ENCODE measurements at places on chromosomes 7 and 10.

- DNase-seq: peak; percentile 27
Measured at GRCh38 chr7:144854839-144855424, 19.1 kb upstream of the TPK1 start.

DNA sequence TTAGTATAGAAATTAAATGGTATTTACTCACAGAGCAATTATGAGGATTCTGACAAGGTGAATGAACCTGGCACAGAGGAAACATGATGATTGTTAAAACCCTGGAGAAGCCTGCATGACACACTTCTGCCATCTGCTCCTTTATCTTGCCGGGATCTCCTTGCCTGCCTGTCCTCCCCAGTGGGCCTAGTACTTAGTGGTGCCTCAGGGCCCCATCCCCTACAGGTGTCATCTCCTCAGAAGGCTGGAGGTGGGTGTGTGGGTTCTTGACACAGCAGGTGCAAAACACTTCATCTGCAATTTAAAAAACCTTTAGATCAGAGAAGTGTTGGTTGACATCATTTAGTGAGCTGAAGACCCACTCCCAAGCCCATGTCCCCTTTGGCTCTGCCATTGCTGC, 261.2 kb downstream of the ADRA2A start:
- DNase-seq: no peak

- no peak for DNase-seq
Measured at GRCh38 chr7:142436601-142437000, 178.7 kb upstream of the PRSS58 start.

- DNase-seq: peak; percentile 58
Measured at GRCh38 chr10:73857446-73857845, 16.9 kb downstream of the CAMK2G start.

DNA sequence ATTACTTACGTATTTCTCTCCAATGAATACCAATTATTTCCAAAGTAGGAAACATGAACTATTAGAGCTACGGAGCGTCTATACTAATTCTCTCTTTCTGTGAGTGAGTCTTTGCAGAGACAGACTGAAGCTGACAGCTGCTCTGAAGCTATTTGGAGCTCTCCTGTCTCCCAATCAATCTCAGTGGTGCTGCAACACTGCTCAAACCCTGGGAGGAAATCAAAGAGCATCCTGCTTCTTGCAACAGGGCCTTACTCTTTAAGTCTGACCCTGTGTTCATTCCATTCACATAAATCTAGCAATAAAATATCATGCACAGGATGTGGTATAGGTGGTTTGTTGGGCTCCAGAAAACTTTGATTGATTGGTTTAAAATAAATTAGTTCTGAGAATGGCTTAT, 685.7 kb upstream of the IGFBP3 start:
- DNase-seq: no peak

DNA sequence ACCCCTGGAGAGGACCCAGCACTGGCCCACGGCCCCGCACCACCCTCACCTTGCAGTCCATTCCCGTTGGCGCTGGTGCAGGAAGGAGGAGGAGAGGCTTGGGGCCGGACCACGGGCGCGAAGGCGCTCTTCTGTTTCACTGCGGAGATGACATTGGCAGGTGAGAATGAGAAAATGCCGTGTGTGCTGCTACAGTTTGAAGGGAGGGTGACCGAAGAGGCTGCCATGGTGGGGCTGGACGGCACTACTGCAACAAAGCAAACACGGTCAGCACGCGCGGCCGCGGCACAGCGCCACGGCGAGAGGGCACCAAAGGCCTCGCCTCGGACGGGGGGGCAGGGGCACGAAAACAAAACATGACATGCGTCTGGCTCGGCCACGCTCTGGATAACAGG, 123.9 kb downstream of the EBF3 start:
- DNase-seq: no peak

GRCh38 chr10:96690755-96691730, 29.3 kb downstream of the PIK3AP1 start:
- no peak for DNase-seq

DNA sequence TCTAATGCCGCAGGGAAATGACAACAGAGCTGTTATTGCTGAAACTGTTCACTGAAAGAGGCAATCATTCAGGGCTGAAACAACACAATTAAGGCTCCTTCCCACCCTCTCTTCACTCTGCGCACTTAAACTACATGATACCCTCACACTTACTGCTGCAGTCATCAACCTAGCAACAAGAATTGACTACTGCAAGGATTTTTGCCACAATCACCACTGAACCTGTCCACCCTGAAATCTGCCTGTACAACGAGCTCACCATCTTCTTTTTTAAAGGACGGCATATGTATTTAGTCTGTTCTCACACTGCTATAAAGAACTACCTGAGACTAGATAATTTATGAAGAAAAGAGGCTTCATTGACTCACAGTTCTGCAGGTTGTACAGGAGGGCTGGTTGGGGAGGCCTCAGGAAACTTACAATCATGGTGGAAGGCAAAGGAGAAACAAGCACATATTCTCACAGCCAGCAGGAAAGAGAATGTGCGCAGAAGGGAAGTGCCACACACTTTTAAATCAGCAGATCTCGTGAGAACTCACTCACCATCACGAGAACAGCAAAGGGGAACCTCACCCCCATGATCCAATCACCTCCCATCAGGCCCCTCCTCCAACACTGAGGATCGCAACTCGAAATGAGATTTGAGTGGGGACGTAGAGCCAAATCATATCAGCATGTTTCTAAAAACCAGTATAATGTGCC, 131.7 kb downstream of the SORCS1 start:
- DNase-seq: no peak

- DNase-seq: no peak
Measured at GRCh38 chr10:91939653-91940052, 16.1 kb downstream of the BTAF1 start.

DNA sequence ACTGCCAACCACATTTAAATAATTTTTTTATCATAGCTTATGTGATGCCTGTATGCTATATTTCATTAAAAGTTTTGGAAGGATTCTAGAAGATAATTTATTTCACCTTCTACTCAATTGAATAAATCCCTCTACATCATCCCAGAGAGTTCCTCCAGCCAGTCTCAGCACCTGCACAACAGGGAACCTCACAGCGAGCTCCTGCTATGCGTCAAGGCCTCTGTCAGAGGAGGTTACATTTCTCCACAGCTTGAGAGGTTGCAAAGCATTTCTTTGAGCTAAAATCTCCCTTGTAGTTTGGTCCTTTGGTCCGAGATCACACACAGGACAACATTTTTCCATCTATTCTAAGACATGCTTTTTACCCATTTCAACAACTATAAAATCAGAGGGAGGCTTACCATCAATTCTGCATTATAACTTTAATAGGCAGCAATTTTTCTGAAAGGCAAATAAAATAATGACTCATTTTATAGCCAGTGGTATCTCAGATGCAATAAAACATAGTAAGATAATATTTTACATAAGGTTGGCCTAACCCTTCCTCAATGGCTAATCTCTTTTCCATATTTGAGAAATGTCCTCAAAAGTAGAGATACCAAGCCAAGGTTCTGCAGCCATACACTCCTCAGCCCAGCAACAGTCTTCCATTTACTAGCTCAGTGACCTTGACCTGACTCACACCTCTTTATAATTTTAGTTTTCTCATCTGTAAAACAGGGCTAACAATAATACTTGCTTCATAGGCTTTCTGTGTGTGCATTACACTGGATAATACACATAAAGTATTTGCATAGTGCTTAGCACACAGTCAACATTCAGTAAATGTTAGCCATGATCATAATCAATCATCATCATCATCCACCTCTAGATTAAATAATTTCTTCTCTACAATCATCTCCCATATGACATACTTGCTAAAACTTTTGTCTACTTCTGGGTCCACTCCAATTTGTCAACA, 68.8 kb downstream of the DOCK4 start:
- DNase-seq: no peak

DNA sequence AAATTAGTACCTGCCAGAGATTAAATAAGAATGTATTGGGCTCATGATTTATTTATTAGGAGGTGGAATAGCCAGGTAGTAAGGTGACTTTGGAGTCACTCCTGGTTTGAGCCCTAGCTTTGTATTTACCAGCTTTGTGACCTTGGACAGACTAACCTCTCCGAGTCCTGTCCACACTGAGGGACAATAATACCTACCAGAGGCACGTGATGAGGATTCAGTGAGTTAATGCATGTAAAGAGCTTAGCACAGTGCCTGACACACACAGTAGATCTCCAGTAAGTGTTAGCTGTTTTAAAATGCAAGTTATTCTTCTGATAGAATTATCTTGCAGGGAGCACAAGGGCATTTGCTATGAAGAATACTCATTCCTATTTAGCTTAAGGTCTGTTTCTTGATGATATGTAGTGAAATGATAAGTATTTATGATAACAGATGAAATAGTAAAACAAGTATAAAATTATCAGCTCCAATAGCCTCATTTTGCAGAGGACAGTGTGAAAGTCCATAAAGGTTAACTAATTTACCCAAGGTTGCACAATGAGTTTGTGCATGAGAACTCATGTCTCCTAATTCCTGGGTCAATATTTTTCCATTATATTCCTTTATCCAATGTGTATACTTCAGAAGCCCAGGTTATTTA, 36.4 kb downstream of the RABGEF1 start:
- no peak for DNase-seq

DNA sequence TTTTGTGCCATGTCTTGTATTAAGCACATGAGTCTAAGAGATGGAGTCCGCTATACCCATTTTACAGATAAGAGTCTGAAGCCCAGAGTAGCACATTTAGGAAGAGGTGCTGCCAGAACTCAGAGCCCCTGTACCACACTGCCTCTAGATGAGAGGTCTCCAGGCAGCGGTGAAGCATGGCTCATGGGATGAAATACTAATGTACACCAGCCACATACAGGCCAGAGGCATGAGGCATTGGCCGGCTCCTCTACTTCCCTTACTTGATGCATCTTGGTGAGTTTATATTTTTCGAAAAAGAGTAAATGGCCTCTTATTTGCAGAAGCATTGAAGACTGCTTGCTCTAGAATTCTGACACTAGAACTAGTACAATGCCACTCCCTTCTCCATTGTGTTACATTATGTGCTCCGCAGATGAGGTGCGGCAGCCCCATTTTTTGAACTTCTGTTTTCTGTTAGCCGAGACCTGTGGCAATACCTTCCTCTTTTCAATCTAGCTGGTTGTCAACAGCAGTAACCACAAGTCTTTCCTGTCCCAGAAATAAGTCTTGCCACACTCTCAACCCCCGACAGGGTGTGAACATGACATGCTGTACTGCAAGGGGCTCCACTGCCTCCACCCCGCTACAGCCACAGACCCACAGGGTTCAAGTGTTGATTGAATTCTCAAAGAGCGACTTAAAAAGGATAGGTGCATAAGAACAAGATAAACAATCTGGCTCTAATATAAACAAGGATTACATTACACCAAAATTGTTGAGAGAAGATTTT, 145.3 kb downstream of the CELF2 start:
- DNase-seq: no peak

GRCh38 chr7:116500078-116500853, 728 bp downstream of the CAV2 start:
- peak; percentile 63 for DNase-seq
